ENCODE measurements at places on chromosomes 13 and 19. TPM values are rescaled to one million over a fixed set of nuclear protein-coding genes. Genes with fewer than 3 reads are reported as not detected.

Gene SYNGR4
- total RNA-seq = 0.31 TPM

Gene WDR88
- total RNA-seq = 0.16 TPM

Gene GPR12
- total RNA-seq = not detected

Gene MBD3L2
- total RNA-seq = not detected

Gene ZNF491
- 0.87 TPM for total RNA-seq

Gene SLC5A5
- total RNA-seq = 1.5 TPM

Gene CABP5
- not detected for total RNA-seq

DNA sequence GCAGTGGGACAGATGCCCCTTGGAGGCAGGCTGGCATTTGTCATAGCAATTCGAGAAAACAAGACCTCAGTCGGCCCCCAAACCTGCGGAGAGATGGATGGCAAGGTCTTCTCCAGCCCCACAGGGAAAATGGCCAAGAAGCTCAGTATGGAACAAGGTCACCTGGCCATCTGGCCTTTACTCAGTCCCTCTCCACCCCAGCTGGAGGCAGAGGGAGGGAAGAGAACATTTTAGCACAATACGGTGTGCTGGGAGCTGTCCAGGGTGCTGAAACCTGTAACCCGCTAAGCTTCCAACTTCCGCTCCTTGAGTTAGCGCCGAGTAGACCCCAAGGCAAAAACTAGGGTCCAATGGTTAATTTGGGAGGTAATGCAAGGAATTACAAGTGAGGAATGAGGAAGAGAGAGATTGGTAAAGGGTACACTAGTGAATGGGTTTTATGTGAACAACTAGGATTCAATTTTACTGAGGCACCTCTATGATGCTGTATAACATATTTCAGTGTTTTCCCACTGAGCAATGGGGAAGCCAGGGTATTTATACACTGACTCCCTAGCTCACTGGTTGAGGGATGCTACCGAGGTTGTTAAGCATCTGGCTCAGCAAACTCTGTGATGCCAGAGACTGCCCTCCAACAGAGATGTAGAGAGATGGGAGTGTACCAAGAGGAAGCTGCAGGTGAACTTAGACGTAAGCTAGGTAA is 64.3 kb downstream of the CACNA1A start:
- no peak overlapping the region for H3K27ac ChIP-seq
- H3K27me3 ChIP-seq = peaks cover 5% of the 10 kb centered on the region
- DNase-seq = peak; percentile 7
- H3K4me3 ChIP-seq = no peak overlapping the region
- no peaks in the 10 kb centered on the region for H3K4me1 ChIP-seq
- no peaks in the 10 kb centered on the region for H3K36me3 ChIP-seq

GRCh38 chr19:43438291-43439031 is 23.8 kb downstream of the TEX101 start:
- H3K27ac ChIP-seq = no peak overlapping the region
- no peaks in the 10 kb centered on the region for H3K36me3 ChIP-seq
- no peak overlapping the region for H3K4me3 ChIP-seq
- H3K4me1 ChIP-seq = peaks cover 22% of the 10 kb centered on the region
- H3K27me3 ChIP-seq = no peaks in the 10 kb centered on the region

DNA sequence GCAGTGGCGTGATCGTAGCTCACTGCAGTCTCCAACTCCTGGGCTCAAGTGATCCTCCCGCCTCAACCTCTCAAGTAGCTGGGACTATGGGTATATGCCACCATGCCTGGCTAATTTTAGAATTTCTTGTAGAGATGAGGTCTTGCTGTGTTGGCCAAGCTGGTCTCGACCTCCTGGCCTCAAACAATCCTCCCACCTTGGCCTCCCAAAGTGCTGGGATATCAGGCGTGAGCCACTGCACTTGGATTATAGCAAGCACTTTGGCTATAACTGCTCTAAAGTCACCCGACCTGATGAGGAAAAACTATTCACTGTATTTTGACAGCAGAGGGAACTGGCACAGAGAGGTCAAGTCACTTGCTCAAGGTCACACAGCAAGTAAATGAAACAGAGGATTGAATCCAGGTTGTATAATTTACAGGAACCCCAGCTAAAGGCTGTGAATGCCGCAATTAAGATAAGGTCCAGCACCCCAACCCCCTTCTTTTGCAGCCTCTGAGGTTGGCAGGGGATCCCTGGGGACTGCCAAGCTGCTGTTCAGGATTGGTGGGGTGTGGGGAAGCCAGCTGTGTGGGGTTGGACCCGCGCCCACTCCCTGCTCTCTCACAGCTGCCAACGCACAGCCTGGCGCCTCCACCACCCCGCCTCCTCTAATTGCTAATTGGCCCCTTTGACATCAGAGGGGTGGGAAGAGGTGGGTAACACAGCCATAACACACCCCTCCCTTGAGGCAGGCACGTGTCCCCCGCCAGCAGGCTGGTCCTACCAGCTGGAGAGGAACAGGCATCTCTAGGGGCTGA is 6.0 kb downstream of the TMIGD2 start:
- H3K27me3 ChIP-seq = no peaks in the 10 kb centered on the region
- no peak overlapping the region for H3K27ac ChIP-seq
- no peak for DNase-seq
- no peak overlapping the region for H3K4me3 ChIP-seq
- peaks cover 6% of the 10 kb centered on the region for H3K36me3 ChIP-seq
- peaks cover 8% of the 10 kb centered on the region for H3K4me1 ChIP-seq

- no peaks in the 10 kb centered on the region for H3K36me3 ChIP-seq
- H3K27ac ChIP-seq = no peak overlapping the region
- no peaks in the 10 kb centered on the region for H3K27me3 ChIP-seq
- H3K4me1 ChIP-seq = peaks cover 4% of the 10 kb centered on the region
- H3K4me3 ChIP-seq = no peak overlapping the region
Observed at GRCh38 chr13:109547942-109548341, 238.4 kb downstream of the IRS2 start.

- peaks cover 29% of the 10 kb centered on the region for H3K27me3 ChIP-seq
- no peak overlapping the region for H3K4me3 ChIP-seq
- no peak overlapping the region for H3K27ac ChIP-seq
- DNase-seq = no peak
- H3K36me3 ChIP-seq = no peaks in the 10 kb centered on the region
Observed at GRCh38 chr19:835210-835810, 5.5 kb upstream of the PRTN3 start.

DNA sequence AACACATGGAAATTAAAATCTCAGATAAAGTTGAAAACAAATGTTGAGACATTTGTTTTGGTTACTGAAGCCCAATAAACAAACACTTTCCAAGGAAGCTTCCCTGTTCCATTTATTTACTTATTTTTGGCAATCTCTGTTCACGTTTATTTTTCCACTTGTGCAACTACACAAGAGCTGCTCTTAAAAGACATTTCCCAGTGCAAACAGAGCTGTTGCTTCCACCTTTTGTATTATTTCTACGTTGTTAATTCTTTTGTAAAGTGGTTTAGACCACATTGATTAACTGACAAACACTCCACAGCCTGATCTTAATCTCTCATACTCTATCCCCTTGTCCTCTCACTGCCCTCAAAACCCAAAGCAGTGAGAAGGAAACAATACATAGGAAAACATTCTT is 757.6 kb downstream of the LIG4 start:
- H3K4me1 ChIP-seq = no peaks in the 10 kb centered on the region
- H3K4me3 ChIP-seq = no peak overlapping the region
- no peak for DNase-seq
- H3K27ac ChIP-seq = no peak overlapping the region

- no peak for DNase-seq
- H3K36me3 ChIP-seq = no peaks in the 10 kb centered on the region
- H3K4me3 ChIP-seq = no peak overlapping the region
- H3K27me3 ChIP-seq = no peaks in the 10 kb centered on the region
- no peak overlapping the region for H3K27ac ChIP-seq
- H3K4me1 ChIP-seq = no peaks in the 10 kb centered on the region
Observed at GRCh38 chr13:35926859-35927530, 204.2 kb downstream of the DCLK1 start.

GRCh38 chr19:46559203-46559602 is 41.9 kb upstream of the CALM3 start:
- peaks cover under 1% of the 10 kb centered on the region for H3K27me3 ChIP-seq
- no peak overlapping the region for H3K4me3 ChIP-seq
- H3K36me3 ChIP-seq = peaks cover 2% of the 10 kb centered on the region

- no peak overlapping the region for H3K4me3 ChIP-seq
- peaks cover 8% of the 10 kb centered on the region for H3K4me1 ChIP-seq
- H3K27ac ChIP-seq = no peak overlapping the region
Observed at GRCh38 chr19:2600914-2601870, 101.3 kb downstream of the GNG7 start.

DNA sequence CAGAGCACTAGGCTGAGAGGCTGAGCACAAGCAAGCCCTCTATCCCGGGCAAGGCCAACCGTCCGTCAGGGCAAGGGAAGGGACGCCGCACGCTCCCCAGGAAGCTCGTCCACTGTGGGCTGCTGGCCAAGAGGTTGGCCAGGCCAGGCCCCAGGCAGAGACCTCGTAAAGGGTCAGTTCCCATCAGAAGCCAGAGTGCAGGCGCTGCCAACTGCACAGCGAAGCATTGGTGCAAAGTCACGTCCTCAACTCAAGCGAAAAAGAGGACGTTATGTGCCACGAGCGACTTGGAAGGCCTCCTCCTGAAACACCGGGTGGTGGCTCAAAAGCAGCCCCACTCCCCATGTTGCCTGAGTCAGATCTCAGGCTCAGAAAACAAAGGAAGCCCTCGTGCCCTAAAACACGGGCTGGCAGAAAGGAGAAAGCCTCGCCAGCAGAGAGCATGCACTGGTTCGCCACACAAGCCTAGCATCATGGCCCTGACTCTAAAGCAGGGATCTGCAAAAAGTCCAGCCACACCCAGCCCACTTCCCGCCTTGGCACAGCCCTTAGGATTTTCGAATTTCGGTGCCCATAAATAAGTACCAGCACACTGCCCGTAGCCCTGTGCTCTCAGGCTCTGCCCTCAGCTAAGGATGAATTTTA is 4.7 kb downstream of the AKAP8 start:
- peaks cover 17% of the 10 kb centered on the region for H3K4me1 ChIP-seq
- no peaks in the 10 kb centered on the region for H3K27me3 ChIP-seq
- no peak for DNase-seq
- peak overlapping the region; percentile 12 for H3K27ac ChIP-seq

GRCh38 chr19:4373601-4374497 is 26.5 kb downstream of the SH3GL1 start:
- peaks cover 5% of the 10 kb centered on the region for H3K36me3 ChIP-seq
- peaks cover 48% of the 10 kb centered on the region for H3K4me1 ChIP-seq
- H3K4me3 ChIP-seq = no peak overlapping the region

- H3K27me3 ChIP-seq = no peaks in the 10 kb centered on the region
- H3K27ac ChIP-seq = no peak overlapping the region
- H3K4me3 ChIP-seq = no peak overlapping the region
Observed at GRCh38 chr13:95381212-95381527, 79.9 kb upstream of the ABCC4 start.

DNA sequence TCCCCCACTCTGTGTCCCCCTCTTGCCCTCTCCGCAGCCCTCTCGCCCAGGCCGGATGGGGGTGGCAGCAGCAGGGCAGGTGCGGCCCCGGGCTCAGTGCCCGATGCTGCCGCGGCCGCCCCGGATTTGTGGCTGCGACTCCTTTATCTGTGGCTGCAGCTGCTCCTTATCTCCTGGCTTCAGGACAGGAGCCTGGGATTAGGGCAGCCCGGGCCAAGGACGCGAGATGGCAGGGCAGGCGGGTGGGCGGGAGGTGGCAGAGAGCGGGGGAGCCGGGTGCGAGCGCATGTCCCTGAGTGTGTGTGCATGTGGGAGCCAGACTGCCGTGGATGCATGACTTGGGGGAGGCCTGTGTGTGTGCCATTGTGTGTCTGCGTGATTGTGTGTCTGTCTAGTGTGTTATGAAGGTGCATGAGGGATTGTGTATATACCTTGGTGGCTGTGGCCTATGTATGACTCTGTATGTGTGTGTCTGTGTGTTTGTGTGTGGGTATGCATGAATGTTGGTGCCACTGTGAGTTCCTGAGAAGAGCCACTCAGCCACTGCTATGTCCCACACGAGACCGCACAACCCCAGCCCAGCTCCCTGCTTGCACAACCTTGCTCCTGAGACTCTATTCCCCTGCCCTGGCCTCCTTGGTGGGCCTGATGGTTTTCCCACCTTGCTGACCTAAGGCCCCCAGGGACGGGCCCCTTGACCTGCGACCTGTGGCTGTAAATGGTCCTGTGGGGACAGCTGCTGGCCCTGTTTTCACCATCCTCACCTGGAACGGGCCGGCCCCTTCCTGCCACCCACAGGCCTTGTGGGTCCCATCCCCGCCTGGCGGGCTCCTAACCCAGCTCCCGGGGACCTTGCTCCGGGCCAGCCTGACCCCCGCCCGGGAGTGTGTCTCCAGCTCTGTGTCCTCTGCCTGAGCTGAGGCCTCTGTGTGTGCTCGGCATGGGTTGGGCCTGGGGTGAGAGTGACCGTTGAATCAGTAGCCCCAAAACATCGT is 5.3 kb upstream of the NRTN start:
- H3K4me1 ChIP-seq = peaks cover 19% of the 10 kb centered on the region
- no peak overlapping the region for H3K27ac ChIP-seq
- H3K4me3 ChIP-seq = no peak overlapping the region
- no peak for DNase-seq
- no peaks in the 10 kb centered on the region for H3K36me3 ChIP-seq

- H3K36me3 ChIP-seq = no peaks in the 10 kb centered on the region
- no peaks in the 10 kb centered on the region for H3K4me1 ChIP-seq
- H3K27me3 ChIP-seq = no peaks in the 10 kb centered on the region
- DNase-seq = no peak
- no peak overlapping the region for H3K27ac ChIP-seq
Observed at GRCh38 chr13:65915195-65915594, 1314.9 kb downstream of the PCDH9 start.

GRCh38 chr13:73465617-73465971 is 406.8 kb downstream of the KLF5 start:
- H3K4me3 ChIP-seq = no peak overlapping the region
- no peak overlapping the region for H3K27ac ChIP-seq
- no peaks in the 10 kb centered on the region for H3K27me3 ChIP-seq
- H3K36me3 ChIP-seq = no peaks in the 10 kb centered on the region

DNA sequence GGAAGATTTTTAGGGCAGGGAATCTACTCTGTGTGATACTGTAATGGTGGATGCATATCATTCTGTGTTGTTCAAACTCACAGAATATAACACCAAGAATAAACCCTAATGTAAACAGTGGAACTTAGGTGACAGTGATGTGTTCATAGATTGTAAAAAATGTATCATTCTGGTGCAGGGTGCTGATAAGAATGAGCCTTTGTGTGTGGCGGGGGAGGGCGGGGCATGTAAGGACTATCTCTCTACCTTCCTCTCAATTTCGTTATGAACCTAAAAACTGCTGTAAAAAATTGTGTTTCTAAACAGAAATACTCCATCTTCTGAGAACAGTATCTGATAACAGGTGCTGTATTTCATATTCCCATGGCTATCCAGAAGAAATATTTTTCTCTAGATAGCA is 35.6 kb downstream of the TNFRSF19 start:
- no peaks in the 10 kb centered on the region for H3K36me3 ChIP-seq
- no peak overlapping the region for H3K4me3 ChIP-seq
- no peak for DNase-seq
- H3K27ac ChIP-seq = no peak overlapping the region
- peaks cover 10% of the 10 kb centered on the region for H3K4me1 ChIP-seq
